Fibroblast of skin of abdomen (primary cell): ENCODE measurements at places on chromosomes 12 and 14.
A peak's percentile ranks its signal among the peaks of the same experiment; 100 is the strongest.

GRCh38 chr12:129635021-129635685 lies 268.7 kb downstream of the TMEM132D start:
- no peak for DNase-seq

DNA sequence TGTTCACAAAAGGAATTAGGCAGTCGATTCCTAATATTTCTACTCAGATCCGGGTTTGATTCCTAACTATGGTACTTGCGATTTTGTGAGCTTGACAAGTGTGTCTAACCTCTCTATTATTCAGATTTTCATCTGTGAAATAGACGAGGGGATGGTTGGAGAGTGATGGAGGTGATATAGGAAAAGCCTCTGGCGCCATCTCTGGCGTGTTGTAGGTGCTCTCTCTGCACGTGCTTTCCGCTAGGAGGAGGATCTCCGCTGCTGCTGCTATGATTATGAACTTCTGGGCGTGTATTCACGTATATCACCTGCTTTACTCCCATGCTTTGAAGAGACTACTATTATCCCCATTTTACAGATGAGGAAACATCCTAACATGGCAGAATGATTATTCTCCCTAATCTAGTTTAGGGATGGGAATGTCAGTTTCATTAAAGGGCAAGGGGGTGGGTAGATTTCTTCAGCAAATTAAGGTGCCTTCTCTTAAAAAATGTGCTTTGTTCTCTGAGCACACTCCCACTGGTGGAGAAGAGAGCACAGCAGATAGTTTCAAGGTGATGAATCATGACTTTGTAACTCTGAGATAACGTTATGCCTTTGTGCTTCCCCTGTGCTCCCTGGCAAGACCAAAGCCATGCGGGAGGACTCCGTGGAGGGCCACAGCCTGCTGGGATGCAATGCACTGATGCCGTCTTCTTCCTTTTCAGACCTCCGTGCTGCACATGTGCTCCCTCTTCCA lies 97.1 kb downstream of the PRIMA1 start:
- DNase-seq, result no peak

GRCh38 chr12:21604245-21605101 lies at the start of gene GYS2:
Gene GYS2 (minus strand): TSS chr12:21604847. CDS start chr12:21604592, 255 bp downstream.
- no peak for DNase-seq

- no peak for DNase-seq
Observed at GRCh38 chr12:38555620-38556591, 239.3 kb downstream of the ALG10B start.

DNA sequence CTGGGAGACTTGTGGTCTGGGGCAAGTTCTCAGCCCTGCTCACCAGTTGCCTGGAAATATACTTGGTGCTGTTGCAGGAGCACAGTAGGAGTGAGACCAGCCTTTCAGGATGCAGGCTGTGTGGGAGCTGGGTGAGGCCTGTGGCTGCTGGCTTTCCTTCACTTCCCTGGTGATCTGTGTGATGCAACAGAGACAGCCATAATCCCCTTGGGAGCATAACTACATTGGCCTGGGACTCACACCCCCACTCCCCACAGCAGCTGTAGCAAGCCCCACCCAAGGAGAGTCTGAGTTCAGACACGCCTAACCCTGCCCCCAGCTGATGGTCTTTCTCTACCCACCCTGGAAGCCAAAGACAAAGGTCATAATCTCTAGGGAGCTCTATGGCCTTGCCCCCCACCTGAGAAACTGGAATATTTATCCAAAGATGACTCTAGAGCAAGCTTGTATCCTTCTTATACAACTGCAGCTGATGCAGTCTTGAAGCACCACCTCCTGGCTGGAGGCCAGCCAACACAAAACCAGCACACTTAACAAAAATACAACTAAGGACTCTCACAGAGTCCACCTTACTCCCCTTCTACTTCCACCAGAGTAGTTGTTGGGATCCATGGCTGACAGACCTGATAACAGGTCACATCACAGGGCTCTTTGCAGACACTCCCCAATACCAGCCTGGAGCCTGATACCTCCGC lies 190.4 kb upstream of the CPNE8 start:
- DNase-seq, result no peak

- DNase-seq, result no peak
Observed at GRCh38 chr12:51751661-51752060, 96.9 kb downstream of the FIGNL2 start.

GRCh38 chr14:90599748-90600507 lies 203.1 kb downstream of the CALM1 start:
- DNase-seq, result no peak

DNA sequence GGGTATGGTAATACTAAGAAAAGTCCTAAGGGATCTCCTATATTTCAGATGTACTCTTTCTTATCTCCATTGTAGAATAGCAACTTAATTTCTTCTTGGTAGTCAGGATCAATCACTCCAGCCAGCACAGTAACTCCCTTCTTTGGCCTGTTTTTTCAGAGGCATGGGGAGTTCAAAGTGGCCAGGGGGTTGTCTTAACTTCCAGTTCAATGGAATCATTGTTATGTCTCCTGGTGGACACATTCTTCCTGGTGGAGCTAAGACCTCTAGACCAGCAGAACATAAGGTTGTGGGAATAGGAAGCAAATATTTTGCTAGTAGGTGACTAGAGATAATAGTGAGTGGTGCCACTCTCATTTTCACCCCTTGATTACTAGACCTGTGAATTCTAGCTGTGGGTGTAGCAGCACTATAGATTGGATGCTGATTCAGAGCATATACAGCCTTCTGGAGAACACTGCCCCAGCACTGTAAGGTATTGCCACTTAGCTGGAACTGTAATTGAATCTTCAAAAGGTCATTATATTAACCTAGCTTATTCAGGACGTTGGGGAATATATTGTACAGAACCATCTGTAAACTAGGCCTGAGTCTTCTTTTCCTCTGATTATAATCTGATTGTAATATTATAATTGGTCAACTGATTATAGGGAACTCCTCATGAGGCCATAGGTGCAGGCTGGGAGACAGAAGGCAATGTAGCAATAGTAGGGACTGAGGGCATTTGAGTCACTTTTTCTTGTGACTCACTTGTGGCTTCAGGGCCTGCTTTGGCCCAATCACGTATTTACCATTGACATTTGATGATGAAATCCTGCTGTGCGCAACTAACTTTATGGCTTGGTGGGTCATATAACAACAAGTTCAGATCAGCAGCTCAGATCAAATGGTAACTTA lies 60.2 kb upstream of the ATP2B1 start:
- DNase-seq, result peak; percentile 90

GRCh38 chr12:120247621-120248030 lies 17.9 kb downstream of the PXN start:
- peak; percentile 77 for DNase-seq

GRCh38 chr12:25985316-25986175 lies 27.1 kb downstream of the RASSF8 start:
- DNase-seq, result no peak

DNA sequence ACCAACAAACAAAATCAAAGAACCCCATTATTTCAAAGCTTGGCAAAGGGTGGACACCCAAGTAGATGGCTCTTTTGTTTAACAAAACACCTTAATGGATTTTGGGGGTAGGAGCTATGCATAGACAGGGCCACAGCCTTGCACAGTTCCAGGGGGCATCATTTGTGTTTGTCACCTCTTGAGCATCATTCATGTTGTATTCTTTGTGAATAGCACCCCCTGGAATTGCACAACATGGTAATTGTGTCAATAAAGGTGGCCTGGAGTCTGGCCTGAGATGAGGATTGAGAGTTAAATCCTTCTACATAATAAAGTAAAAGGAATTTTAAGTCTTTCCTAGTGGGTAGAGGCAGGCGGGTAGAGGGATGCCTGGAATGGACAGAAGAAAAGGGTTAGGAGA lies 3.3 kb upstream of the FRS2 start:
- no peak for DNase-seq

DNA sequence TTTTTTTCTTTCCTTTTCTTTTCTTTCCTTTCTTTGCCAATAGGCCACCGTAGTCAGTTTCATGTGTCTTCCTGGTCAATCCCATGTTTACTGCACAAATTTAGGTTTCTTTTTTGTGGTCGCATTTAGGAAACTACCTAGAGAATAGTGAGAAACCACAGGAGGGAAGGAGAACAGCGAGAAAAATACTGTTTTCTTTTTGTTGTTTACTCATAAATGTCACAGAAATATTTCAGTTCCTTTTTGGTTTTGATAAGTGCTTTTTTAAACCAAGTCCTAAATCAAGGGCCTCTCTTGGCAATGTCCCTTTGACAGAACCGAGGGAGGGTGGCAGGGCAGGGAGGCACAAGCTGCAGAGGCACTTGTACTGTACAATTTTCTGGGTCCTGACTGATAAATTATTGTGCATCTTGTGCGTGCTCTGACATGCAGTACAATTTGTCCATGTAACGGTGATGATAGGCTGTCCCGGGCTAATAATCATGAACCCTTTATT lies 326.1 kb downstream of the CACNA1C start:
- no peak for DNase-seq

DNA sequence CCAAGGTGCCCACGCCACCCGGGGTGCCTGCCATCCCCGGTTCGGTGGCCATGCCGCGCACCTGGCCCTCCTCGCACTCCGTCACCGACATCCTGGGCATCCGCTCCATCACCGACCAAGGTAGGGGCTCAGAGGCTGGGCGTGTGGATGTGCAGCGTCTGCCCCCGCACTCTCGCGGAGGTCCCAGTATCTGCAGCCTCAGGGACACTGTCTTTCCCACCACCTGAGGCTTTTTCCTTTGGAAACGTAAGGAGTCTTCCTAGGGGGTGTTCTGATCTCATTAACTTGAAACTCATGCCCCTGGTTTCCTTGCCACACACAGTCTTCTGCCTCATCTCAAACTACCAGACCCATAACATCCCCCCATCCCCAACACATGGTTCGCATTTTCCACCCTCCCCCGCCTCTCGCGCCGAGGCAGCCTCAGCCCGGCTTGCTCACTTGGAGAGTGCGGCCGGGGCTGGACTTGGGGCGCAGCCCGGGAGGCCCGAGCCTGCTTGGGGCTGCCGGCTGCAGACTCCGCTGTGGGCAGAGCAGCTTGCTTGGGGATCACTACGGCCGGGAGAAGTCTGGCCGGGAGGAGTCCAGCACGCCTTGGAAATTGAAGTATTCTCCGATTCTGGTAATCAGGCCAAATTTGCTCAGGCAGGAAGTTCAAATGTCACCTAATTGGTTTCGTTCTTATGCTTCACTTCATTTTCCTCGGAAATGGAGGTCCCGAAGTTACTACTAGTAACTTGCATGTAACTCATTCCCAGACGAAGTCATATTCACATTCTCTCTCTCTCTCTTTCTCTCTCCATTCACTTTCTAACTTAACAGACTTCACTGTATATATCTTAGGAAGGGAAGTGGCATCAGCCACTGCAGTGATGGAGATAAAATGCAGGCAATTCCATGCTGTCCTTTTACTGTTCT lies 2.0 kb downstream of the PAX9 start:
- peak; percentile 30 for DNase-seq

GRCh38 chr14:33509454-33509853 lies 441.4 kb downstream of the EGLN3 start:
- no peak for DNase-seq

DNA sequence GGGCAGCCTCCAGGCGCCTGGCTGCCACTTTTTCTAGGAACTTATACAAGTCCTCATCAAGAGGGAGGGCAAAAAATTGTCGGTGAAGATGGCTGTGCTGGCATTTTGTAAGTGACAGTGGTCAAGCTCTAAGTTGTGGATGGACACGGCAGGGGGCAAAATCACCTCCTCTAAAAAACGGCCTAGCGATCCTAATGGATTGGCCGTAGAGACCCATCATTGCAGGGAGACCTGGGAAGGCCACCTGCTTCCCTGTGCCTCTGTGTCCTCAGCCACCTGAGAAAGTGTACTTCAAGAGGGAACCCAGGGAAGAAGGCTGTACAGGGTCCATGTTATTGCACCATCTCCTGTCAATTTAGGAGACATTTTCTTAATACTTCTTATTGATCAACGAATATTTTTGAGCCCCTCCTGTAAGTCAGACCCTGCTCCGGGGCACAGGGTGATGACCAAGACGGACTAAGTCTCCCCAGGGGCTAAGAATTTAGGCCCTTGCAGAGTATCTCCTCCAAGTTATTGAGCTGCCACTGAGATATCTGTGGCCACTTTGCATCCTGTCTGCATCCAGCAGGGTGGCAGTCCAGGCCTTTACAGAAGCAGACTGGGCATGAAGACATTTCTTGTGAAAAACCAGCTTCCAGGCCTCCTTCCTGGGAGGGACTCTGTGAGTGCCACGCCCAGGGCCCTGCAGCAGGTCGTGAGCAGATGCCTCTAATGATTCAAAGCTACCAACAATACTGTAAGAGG lies 40.5 kb downstream of the PSMA6 start:
- no peak for DNase-seq

DNA sequence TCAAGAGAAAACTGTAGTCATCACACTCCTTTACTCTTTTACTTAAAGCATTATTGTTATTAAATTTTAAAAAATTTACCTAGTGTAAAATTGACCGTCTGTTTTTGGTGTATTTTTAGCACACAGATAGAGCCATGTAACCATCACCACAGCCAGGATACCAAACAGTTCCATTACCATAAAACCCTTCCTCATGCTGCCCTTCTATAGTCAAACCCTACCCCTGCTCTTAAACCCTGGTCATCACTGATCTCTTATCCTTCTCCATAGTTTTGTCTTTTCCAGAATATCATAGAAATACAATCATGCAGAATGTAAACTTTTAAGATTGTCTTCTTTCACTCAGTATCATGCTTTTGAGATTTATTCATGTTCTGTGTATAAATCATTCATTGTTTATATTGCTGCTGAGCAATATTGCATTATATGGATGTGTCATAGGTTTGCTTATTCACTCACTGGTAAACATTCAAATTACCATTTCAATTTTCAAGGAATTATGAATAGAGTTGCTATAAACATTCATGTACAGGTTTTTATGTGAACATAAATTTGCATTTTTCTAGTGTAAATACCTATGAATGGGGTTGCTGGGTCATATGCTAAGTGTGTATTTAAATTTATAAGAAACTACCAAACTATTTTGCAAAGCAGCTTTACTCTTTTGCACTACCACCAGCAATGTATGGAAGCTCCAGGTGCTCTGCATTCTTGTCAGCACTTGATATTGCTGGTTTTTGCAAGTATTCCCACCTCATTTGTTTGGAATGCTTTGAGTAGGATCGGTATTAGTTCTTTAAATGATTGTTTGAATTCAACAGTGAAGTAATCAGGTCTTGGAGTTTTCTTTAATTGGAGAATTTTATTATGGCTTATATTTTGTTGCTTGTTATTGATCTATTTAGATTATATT lies 125.5 kb downstream of the LMNTD1 start:
- no peak for DNase-seq

- DNase-seq, result no peak
Observed at GRCh38 chr12:57476162-57476992, 3.3 kb downstream of the ARHGAP9 start.
